ENCODE measurements at places on chromosomes 1 and 21. TPM values are rescaled to one million over a fixed set of nuclear protein-coding genes. Genes with fewer than 3 reads are reported as not detected.

Gene HPCA
- total RNA-seq = 0.40 TPM

GRCh38 chr1:6577831-6578525 lies 1.8 kb upstream of the ZBTB48 start:
- peaks cover 2% of the 10 kb centered on the region for H3K27me3 ChIP-seq
- H3K27ac ChIP-seq = no peak overlapping the region
- H3K36me3 ChIP-seq = peaks cover 1% of the 10 kb centered on the region

- no peak overlapping the region for H3K27ac ChIP-seq
- H3K27me3 ChIP-seq = peaks cover 10% of the 10 kb centered on the region
- DNase-seq = no peak
- H3K4me1 ChIP-seq = peaks cover 4% of the 10 kb centered on the region
- H3K36me3 ChIP-seq = no peaks in the 10 kb centered on the region
- H3K4me3 ChIP-seq = no peak overlapping the region
Measured at GRCh38 chr1:116692879-116693278, 25.3 kb upstream of the IGSF3 start.

GRCh38 chr1:176949033-176949662 lies 215.4 kb downstream of the ASTN1 start:
- peak; percentile 29 for DNase-seq
- H3K4me1 ChIP-seq = no peaks in the 10 kb centered on the region
- H3K27me3 ChIP-seq = no peaks in the 10 kb centered on the region
- no peak overlapping the region for H3K27ac ChIP-seq

DNA sequence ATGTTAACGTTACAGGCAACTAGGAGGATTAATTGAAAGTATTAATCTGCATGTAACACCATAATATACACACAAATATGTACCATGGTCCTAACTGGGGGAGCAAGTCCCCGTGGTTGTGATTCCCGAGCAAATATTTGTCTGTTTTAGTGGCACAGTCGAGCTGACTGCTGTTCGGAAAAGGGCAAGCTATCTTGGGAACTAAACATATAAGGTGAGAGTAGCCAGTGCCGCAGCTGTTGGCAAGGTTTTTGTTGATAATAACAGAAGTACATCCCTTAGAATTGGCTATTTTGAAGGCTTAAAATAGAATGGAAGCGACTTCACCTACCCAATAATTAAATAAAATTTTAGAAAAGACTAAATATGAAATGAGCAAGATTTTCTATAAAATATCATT lies 45.5 kb downstream of the UCHL5 start:
- H3K27me3 ChIP-seq = no peaks in the 10 kb centered on the region
- peaks cover 4% of the 10 kb centered on the region for H3K36me3 ChIP-seq
- H3K27ac ChIP-seq = no peak overlapping the region
- DNase-seq = no peak
- H3K4me3 ChIP-seq = no peak overlapping the region

GRCh38 chr1:23618586-23619083 lies 59.3 kb upstream of the ID3 start:
- H3K36me3 ChIP-seq = peaks cover 3% of the 10 kb centered on the region
- H3K4me3 ChIP-seq = peak overlapping the region; percentile 71
- peaks cover 55% of the 10 kb centered on the region for H3K4me1 ChIP-seq
- H3K27ac ChIP-seq = peak overlapping the region; percentile 56
- no peak for DNase-seq

- H3K36me3 ChIP-seq = peaks cover 22% of the 10 kb centered on the region
- peak overlapping the region; percentile 37 for H3K4me3 ChIP-seq
- peaks cover 33% of the 10 kb centered on the region for H3K4me1 ChIP-seq
- H3K27me3 ChIP-seq = no peaks in the 10 kb centered on the region
Measured at GRCh38 chr1:1401457-1402010, 2.4 kb upstream of the CCNL2 start.

GRCh38 chr1:116485976-116486375 lies 84.8 kb downstream of the CD58 start:
- H3K4me3 ChIP-seq = no peak overlapping the region
- DNase-seq = no peak
- H3K27me3 ChIP-seq = peaks cover 13% of the 10 kb centered on the region
- no peaks in the 10 kb centered on the region for H3K36me3 ChIP-seq

DNA sequence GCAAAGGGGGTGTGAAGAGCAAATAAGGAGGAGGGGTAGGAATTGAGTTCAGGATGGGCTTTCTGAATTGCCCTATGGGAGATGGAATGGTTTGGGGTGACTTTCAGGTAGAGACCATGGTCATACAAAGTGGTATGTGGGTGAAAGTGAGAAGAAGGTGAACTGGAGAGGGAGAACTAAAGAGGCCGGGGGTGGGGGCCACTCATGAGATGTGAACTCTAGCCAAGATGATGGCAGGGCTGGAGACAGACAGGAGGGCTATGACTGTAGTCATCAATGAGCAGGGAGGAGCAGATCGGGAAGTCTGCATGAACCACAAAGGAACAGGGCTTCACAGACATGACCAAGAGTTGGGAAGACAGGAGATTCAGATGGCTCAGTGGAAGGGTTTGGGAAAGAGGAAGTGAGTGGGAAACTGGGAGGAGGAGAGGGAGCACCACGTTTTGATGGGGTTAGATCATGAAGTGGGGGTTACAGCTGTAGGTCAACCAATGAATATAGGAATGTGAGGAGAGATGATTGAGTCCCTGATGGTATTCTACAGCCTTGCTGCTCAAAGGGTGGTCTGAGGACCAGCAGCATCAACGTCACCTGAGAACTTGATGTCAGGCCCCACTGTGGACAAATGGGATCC lies 20.7 kb upstream of the LRRC8D start:
- no peaks in the 10 kb centered on the region for H3K36me3 ChIP-seq
- no peaks in the 10 kb centered on the region for H3K27me3 ChIP-seq
- H3K4me3 ChIP-seq = no peak overlapping the region
- H3K4me1 ChIP-seq = peaks cover 17% of the 10 kb centered on the region
- no peak for DNase-seq

DNA sequence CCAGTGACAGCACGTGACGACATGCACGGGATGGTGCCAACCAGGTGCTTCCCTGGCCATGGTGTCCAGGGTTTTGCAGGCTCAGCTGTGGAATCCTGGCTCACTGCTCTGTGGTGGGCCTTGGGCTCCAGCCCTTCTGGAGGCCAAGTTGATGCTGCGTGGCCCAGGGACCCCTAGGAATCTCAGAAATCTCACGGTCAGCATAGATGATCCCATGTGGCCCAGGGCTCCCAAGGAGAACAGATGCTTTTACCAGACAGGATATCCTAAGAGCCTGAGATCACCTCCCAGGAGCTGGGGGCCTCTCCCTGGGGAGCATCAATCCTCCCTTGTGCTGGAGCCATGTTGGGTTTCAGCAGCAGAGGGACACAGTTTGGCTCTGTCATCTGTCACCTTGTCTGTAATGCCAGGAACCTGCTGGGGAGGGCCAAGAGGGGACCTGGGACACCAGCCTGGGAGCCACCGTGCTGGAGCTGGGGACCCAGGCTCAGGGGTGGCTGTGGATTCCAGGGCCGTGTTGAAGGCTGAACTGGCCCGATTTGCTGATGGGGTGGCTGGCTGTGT lies 63.9 kb downstream of the TRIM11 start:
- DNase-seq = peak; percentile 19
- H3K4me3 ChIP-seq = no peak overlapping the region
- H3K27me3 ChIP-seq = no peaks in the 10 kb centered on the region

- no peak for DNase-seq
- H3K27me3 ChIP-seq = no peaks in the 10 kb centered on the region
- no peaks in the 10 kb centered on the region for H3K4me1 ChIP-seq
- no peaks in the 10 kb centered on the region for H3K36me3 ChIP-seq
Measured at GRCh38 chr1:244365809-244366208, 85.9 kb downstream of the ADSS2 start.

Measured in activated naive CD8-positive, alpha-beta T cell treated with anti-CD3 and anti-CD28 coated beads, Interleukin-2, amount 10 ng/mL, durations not matched to agents 7 days and 5 days (primary cell).